Effector memory CD8-positive, alpha-beta T cell (primary cell): ENCODE measurements at places on chromosomes 6 and 20.

DNA sequence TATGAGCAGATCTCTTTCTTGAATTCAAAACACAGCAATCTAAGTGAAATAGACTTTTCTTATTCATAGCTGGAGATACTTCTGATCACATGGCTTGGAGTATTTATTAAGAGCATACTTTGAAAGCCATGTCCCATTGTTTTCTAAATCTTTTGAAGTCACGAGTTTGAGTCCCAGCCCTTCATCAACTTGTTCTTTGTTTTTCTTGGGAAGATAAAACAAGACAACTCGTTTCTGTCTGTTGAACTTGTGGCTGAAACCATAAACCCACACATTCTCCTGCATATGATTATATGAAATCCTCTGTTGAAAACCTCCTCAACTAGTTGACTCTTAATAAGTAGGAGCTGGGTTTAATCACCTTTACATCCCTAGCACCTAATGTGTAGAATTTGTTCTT, 3.3 kb downstream of the RNF144B start:
- DNase-seq, result no peak

- DNase-seq, result no peak
Measured at GRCh38 chr6:2913621-2914317, 10.7 kb upstream of the SERPINB9 start.

DNA sequence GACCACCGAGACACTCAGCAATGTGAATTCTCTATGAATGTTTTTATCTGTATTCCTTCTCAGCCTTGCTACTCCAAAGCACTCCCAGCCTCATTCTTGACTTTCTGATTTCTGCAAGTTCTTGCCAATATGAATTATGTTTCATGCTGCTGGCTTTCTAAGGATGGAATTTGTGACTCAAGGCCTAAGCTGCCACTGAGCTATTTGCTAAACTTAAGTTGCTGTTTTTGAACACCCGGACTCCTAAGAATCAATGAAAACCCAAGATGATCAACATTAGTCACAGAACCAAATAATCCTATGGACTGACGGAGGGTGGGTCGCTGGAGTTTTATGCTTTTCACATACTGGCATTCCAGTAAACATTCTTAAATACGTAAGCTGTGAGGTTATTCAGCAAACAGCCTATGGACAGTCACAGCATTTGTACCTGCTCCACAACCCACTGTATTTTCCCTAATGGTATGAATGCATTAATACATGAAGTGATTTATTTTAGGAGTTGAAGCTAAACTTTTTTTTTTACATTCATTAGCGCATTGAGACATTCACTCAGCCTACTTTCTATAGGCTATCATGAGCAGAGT, 8.2 kb upstream of the PXDC1 start:
- no peak for DNase-seq

GRCh38 chr20:6173481-6173880, 50.7 kb upstream of the FERMT1 start:
- DNase-seq, result no peak

GRCh38 chr6:14083751-14084150, 33.8 kb upstream of the CD83 start:
- DNase-seq, result no peak

DNA sequence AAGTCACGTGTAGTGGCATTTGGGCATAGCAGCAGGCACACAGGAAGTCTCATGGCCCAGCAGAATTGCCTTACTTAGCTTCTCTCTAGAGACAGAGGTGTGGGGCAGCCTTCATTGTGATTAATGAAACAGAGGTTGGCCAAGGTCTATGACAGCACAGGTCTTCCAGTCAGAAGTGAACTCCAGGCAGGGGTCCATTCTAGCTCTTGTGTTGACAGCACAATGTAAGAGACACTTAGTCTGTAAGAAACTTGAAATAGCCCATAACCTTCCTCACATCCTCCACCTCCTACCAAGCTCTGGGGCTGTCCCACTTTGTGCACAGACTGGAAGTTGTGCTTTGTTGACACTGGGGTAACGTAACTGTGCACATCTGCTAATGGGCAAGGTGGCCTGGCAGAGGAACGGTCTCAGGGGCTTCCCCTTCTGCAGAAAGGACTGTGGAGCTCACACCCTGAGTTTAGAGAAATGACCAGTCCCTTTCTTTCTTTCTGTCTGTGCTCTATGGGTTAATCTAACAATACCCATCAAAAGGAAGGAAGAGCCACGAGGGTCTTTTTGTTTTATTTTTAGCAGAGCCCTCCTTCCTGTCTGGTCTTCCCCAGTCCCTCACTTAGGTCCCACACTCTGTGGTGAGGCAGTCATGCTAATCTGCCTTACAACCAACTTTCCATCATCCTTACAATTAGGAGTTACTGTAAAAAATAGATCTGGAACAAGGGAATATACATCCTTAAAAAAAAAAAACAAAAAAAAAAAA, 35.6 kb upstream of the TAGAP start:
- no peak for DNase-seq

- DNase-seq, result no peak
Measured at GRCh38 chr20:50674138-50674825, 17.1 kb downstream of the RIPOR3 start.

- DNase-seq, result no peak
Measured at GRCh38 chr6:105677671-105678475, 275.0 kb upstream of the PREP start.

DNA sequence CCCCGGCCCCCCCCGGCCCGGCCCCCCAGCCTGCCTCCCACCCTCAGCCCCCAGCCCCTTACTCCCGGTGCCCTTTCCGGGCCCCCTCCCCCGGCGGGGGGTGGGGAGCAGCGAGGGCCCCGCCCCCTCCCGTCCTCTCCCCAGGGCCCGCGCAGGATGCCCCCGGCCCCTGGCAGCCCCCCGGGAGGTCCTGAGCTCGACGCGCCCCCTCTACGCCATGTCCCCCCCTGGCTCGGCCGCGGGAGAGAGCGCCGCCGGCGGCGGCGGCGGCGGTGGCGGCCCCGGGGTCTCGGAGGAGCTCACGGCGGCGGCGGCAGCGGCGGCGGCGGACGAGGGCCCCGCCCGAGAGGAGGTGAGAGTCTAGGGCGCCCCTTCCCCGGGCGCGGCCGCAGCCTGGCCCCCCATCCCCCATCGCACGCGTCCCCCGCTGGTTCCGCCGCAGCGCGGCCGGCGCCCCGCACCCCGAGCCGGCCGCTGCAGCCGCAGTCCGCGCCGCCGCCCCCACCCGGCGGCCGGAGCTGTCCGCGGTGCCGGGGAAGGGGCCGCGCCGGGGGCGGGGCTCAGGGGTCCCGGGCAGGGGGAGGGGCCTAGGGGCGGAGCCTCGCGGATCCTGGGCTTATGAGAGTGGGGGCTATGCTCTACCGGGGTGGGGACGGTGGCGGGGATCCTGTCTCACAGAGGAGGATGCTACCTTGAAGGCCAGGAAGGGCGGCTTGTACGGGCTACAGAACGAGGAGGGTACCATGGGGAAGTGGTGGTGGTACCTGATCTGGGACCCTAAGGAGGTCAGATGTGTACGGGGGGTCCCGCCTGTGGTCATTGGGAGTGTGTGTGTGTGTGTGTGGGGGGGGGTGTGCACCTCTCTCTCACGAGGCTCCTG, 516 bp downstream of the TMEM151B start:
- DNase-seq, result no peak

GRCh38 chr6:25056130-25056529, 120.4 kb upstream of the RIPOR2 start:
- DNase-seq, result peak; percentile 71

- DNase-seq, result no peak
Measured at GRCh38 chr6:111782192-111782809, 91.0 kb downstream of the FYN start.

DNA sequence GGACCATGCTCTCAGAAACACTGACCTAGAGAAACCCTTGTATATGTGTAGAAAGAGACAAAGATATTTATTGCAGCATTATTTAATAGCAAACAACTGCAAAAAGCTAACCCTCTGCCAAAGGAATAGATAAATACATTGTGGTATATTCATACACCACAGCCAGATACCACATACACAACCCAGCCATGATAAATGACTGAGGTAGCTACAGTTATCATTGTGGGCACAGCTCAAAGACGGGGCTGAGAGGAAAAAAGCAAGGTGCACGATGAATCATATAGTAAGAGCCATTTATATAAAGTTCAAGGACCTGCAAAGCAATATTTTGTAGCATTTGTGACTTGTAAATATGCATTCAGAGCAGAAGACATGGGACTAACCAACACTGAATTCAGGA, 30.8 kb downstream of the RSPO4 start:
- DNase-seq, result no peak

DNA sequence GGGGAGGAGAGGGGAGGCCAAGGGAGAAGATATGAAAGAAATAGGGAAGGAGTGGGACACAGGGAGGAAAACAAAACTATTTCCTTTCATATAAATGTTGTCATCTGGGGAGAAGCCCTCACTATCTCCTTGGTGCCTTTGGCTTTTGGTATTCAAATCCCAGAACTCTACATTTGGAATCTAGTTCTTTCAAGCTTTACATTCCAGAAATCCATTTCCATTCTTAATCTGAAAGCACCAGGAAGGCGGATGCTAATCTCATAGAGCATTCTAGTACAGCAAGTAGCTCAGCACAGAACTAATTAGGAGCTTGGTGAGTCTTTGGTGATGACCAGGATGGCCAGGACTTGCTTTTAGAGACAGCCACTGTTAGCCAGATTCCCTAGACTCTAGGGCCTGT, 177.9 kb downstream of the KIF16B start:
- no peak for DNase-seq

- DNase-seq, result no peak
Measured at GRCh38 chr6:56383160-56383559, 135.8 kb upstream of the COL21A1 start.

GRCh38 chr20:3121955-3122610, 37.6 kb upstream of the AVP start:
- no peak for DNase-seq

- DNase-seq, result no peak
Measured at GRCh38 chr20:64068386-64069208, 5.6 kb downstream of the TCEA2 start.

- DNase-seq, result no peak
Measured at GRCh38 chr6:98532004-98532403, 302.4 kb upstream of the POU3F2 start.

DNA sequence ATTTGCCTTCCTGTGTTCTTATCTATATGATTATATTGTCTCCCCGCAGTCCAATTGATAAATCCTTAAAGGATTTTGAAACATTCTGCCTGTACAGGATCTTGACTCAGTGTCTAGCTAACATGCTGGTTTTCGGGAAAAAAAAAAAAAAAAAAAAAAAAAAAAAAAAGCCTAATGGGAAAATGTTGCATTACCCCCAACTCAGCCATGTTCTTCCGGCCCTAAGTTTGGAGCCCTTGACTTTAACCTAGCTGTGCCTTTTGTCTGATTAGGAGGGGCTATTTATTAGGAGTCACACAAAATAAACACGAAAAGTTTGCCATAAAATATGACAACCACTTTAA, 244.4 kb upstream of the TCF21 start:
- DNase-seq, result no peak

- DNase-seq, result no peak
Measured at GRCh38 chr6:116764629-116764960, 924 bp downstream of the FAM162B start.

- DNase-seq, result no peak
Measured at GRCh38 chr20:36311141-36311853, 5.2 kb downstream of the DLGAP4 start.

- DNase-seq, result no peak
Measured at GRCh38 chr20:14609328-14610221, 272.2 kb upstream of the FLRT3 start.

DNA sequence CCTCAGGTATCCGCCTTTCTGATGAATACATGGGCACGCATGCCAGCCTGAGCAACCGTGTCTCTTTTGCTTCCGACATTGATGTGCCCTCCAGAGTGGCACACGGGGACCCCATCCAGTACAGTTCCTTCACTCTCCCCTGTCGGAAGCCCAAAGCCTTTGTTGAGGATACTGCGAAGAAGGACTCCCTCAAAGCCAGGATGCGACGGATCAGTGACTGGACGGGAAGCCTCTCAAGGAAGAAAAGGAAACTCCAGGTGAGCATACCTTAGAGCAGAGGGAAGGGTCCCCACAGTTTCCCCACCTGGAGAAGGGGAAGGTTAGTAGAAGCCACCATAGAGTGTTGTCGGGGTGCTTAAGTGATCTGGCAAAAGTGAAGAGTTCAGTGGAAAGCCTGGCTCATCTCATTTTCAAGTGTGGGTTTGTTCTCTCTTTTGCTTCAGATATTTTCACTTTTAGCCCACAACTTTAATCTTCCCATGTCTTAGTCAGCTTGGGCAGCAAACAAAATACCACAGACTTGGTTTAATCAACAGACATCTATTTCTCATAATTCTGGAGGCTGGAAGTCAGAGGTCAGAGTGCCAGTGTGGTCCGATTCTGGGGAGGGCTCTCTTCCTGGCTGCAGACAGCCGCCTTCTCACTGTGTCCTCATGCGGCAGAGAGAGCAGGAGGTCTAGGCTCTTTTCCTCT, 133.5 kb upstream of the CLDN20 start:
- DNase-seq, result no peak

DNA sequence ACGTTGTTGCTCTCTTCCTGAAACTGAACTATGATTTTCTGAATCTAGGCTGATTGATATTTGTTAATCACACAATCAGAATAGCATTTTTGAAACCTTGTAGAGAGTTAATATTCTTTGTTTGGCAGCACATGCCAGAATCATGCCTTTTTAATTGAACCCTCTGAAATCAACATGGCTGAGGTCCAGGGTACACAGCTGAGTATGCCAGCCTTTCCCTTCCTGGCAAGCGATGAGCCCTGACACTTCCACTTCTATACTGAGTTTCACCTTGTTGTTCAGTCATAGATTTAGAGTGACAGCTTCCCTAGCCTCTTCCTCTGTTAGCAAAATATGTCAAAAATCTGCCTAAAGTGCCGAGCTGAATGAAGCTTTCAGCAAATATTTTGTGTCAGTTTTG, 6.8 kb downstream of the HDDC2 start:
- no peak for DNase-seq

GRCh38 chr6:144250276-144250675, 34.9 kb upstream of the UTRN start:
- no peak for DNase-seq

- DNase-seq, result peak; percentile 94
Measured at GRCh38 chr20:38645980-38646858, 44.6 kb downstream of the ARHGAP40 start.

- no peak for DNase-seq
Measured at GRCh38 chr6:137399881-137400443, 94.2 kb downstream of the OLIG3 start.

- no peak for DNase-seq
Measured at GRCh38 chr20:46402331-46402811, 4.0 kb downstream of the ELMO2 start.

DNA sequence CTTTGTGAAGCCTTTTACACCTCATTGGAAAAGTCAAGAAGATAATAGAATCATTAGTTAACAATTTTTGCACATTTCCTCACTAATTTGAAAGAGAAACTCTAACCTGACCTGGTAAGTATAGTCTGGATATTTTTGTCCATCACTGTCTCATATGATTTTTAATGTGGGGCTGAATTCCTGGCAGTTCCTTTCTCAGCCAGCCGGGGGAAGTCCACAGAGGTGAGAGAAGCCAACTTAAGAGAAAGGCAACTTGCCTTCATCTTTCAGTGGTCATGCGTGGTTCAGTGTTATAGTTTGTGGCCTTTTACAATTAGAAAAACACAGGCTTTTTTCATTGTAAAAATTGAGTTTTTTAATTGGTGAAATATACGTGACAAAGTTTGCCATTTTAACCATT, 80.6 kb downstream of the CDYL start:
- DNase-seq, result no peak

- DNase-seq, result no peak
Measured at GRCh38 chr6:151704383-151704782, 103.1 kb upstream of the ESR1 start.
